ENCODE measurements at places on chromosomes 5 and 9.

DNA sequence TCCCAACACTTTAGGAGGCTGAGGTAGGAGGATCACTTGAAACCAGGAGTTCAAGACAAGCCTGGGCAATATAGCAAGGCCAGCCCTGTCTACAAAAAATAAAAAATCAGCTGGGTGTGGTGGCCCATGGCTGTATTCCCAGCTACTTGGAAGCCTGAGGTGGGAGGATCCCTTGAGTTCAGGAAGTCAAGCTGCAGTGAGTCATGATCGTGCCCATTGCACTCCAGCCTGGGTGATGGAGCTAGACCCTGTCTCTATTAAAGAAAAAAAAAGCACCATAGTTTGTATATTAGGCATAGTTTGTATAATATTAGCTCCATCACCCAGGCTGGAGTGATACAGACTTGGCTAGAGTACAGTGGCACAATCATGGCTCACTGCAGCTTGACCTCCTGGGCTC is 9.6 kb upstream of the NME5 start:
- no peak for DNase-seq

DNA sequence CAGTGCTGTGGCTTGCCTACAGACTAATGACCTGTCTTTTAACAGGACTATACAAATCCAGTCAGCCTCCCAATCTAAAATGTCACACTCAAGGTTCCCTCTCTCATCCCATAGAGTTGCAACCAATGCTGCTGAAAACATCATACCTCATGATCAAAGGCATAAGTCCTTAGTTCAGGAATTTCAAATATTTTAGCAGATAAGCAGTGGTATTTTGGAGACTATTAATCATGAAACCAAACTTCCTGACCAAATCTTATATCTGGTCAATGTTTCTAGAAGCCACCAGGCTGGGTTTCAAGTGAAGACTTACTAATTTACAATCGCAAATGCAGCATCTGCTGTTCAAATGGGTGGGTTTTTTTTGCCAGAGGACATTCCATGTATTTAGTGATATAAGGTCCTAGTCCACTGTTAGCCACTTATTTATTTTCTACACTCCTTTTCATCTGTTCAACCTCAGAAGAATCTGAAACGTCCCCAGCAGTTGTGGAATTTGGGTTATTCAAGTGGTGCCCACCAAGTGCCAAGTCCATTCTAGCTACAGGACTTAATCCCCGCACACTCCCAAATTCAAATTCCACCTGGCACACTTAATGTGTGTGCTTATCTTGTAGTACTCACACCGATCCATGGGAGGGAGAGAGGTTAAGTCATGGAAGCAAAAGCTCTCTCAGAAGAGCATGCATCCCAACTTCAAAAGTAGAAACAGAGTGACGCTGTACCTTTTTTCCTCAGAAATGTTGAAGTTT is 5.8 kb downstream of the TAS2R1 start:
- DNase-seq = no peak

- no peak for DNase-seq
These were observed 181.2 kb upstream of the DMAC1 start for GRCh38 chr9:7980691-7981289.

GRCh38 chr5:118354797-118355196 is 633.5 kb downstream of the DTWD2 start:
- no peak for DNase-seq

DNA sequence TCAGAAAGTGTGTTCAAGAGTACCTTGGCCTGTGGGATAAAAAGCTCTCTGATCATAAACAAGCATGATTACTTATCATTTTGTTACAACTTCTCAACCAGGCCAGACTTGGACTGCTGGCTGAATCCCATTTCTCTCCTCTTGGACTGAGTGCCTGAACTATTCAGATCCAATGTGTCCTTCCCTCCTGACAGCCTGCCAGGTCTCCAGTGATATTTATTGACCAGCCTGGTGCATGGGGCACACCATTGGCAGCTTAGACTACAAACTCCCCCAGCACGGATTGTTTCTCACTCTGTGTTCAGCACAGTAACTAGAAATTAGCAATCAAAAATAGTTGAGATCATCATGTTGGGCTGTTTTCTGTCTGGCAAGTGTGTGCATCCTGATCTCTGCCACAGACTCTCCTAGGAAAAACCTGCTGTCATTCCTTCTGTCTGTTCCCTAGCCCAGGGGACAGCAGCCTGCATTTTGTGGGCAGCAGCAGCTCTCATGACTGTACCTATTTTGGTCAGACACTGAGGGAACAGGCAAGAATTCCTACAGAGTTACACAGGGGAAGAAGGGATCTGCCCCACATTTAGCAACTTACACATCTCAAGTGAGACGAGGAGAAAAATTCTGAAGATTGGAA is 348.1 kb downstream of the ADAMTS6 start:
- DNase-seq = no peak

DNA sequence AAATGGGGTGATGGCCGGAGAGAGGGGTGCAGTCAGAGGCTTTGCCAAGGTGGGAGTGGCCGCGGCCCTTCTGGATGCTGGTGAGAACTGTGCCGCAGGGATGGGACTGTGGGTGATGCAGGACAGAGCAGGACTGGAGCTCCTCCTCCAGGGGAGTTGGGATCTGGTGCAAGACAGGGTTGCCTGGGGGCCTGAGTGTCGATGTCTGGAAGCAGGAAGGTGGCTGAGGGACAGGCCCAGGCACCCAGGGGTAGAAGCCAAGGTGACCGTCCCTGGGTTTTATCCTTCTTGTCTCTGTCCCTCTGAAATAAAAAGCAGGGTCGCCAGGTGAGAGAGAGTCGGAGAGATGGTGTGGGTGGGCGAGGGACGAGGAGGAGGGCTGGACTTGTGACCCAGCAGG is 89.1 kb upstream of the IER5L start:
- no peak for DNase-seq

DNA sequence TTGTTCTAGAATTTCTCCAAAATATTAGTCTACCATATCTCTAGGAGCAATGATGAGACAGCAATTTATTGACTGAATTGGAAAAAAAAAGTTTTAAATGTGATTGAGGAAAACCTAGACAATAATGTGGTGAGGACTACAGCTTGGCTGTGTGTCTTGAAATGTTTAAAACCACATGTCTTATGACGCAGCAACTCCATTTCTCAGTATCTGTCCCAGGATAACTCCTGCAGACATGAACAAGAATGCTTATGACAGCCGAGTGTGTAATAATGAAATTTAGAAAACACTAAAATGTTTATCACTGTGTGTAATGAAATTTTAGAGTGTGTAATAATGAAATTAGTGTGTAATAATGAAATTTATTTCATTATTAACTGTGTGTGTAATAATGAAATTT is 254.1 kb upstream of the DAPK1 start:
- DNase-seq = no peak

DNA sequence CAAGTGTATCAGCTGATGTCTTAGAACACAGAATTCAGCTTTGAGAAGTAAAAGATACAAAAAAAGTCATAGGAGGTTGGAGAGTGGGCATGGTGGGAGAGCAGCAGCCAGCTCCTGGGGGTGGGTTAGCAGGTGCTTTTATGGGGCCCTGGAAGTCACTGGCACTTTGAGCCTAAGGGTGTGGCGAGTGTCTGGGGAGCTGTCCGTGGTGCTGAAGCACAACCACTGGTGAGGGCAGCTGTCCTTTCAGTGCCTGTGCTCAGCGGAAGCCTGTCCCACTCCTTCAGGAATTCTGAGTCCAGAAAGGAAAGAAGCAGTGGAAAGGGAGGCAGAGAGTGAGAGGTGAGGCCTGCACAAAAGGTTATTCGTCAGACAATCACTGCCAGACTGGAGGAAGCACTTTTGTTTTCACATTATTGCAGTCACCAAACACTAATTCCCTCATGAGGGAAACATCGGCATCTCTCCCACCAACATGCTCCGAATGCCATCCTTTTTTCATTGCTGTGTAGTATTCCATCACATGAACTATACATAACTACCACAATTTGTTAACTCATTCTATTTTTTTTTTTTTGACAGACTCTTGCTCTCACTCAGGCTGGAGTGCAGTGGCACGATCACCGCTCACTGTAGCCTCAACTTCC is 59.4 kb upstream of the RAPGEF1 start:
- no peak for DNase-seq

DNA sequence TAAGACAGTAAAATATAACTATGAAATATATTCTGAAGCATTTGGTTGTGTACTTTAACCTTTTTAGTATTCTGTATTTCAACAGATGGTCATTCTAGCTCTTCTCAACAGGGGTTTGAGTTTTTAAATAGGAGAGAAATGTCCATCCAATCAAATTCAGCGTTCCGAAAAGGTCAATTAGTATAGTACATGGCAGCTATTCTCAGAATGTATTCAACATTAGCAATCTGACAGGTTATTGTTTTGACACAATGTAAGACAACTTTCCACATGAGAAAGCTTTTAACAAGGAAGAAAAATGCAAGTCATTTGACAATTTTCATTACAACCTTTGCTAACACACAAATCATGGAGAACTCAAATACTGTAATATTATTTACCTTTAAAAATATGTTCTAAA is 996.3 kb upstream of the CDH10 start:
- no peak for DNase-seq

DNA sequence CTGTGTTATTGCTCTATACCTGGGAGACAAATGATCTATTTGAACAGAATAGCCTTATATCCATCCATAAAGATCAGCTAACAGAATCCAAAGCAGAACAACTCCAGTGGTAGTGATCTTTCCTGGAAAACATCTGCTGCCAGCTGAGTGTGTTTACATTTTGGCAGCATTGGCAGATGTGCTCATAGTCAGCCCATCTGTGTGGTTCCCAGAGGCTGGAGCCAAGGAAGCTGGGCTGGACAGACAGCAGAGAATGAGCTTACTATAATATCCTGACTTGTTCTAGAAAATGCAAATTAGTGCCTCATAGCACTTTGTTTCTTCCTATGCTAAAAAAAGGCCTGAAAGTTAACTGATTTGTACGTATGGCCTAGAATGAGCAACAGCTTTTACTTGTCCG is 99.7 kb downstream of the ST8SIA4 start:
- DNase-seq = no peak

GRCh38 chr9:137685035-137685740 is 66.4 kb downstream of the EHMT1 start:
- DNase-seq = no peak

GRCh38 chr9:134494905-134495304 is 146.7 kb upstream of the COL5A1 start:
- no peak for DNase-seq

DNA sequence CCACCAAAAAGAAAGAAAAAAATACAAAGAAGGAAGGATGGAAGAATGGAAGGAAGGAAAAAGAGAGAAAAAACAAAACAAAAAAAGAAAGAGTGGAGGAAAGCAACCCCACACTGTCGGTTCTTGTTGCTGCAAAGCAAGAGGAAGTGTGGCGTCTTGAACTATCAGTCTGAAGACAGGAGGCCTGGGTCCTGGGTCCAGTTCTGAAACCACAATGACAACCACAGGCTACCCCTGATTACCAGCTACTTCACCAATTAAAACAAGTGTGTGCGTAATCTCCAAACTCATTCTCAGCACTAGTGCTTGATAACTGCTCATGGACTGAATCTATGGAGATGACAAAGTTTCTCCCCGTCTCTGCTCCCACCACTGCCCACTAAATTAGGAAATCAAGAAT is 93.7 kb downstream of the RASEF start:
- DNase-seq = no peak

DNA sequence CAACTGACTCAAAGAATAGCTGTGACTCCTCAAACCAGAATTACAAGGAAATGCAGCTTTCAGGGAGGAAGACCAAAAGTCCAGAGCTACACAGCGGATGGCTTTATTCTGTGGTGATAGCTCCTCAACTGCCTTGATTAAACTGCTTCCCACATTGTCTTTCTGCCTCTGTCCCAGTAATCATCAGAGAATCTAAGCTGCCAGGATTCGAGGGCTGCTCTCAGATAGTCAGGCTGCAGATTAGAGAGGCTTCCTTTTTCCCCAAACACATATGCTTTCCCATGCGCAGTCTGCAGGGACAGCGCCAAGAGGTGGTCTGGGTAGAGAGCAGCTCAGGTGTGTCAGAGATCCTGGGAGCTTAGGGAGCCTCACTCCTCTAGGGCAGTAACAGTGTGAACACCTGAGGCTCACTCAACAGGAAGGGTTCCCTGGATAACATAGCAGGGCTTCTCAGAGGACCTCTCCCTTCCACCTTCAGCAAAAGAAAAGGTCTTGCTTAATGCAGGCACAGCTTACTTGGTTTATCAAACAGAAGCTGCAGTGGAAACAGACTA is 439.9 kb upstream of the TLE4 start:
- DNase-seq = no peak

GRCh38 chr9:97176206-97176605 is 131.3 kb upstream of the CCDC180 start:
- no peak for DNase-seq

DNA sequence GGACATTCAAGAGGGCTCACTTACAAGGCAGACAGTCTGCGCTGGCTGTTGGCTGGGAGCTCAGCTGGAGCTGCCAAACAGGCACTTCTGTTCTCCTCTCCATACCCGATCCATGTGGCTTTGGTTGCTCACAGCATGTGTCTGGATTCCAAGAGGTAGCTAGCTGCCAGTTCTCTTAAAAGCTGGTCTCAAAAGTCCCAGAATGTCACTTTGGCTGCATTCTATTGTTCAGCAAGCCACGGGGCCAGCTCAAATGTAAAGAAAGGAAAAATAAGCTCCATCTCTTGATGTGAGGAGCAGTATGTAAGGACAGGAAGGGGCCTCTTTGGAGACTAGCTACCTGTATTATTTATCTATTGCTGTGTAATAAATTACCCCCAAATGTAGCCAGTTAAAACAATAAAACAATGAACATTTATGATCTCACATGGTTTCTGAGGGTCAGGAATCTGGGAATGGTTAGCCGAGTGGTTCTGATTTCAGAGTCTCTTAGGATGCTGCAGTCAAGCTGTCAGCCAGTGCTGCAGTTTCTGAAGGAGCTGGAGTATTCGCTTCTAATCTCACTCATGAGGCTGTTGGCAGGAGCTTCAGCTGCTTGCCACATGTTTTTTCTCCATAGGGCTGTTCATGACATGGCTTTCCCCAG is 112.7 kb upstream of the CLINT1 start:
- no peak for DNase-seq

- DNase-seq = no peak
These were observed 413.8 kb downstream of the KDM4C start for GRCh38 chr9:7171396-7172153.

GRCh38 chr5:58794875-58795274 is 212.0 kb downstream of the RAB3C start:
- DNase-seq = no peak

GRCh38 chr9:35180801-35181200 is 19.0 kb downstream of the UNC13B start:
- no peak for DNase-seq

DNA sequence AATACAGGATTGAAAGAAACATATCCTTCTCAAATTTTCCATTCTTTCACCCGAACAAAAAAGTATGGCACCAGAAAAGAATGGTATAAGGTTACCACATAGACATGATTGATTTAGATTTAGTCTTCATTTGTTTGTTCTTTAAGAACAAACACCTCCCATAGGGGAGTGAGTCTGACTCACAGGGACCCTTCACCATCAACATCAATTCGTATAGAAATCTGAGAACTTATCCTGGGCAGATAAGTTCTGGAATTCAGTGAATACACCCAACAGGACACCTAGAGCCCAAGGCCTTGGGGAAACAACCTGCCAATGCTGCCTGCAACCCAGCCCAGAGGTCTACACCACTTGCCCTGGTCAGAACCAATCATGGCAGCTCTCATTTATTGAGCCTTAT is 46.2 kb downstream of the LHFPL2 start:
- DNase-seq = no peak

- DNase-seq = no peak
These were observed 37.0 kb upstream of the IL7R start for GRCh38 chr5:35819668-35820067.

- no peak for DNase-seq
These were observed 343.4 kb upstream of the PAPPA start for GRCh38 chr9:115810166-115810565.

- no peak for DNase-seq
These were observed 361.8 kb upstream of the ACTBL2 start for GRCh38 chr5:57844410-57844809.

GRCh38 chr5:34042321-34042720 is 692 bp downstream of the C1QTNF3 start:
- DNase-seq = no peak
